ENCODE measurements at places on chromosomes 11 and 22. TPM values are rescaled to one million over a fixed set of nuclear protein-coding genes. Genes with fewer than 3 reads are reported as not detected.

DNA sequence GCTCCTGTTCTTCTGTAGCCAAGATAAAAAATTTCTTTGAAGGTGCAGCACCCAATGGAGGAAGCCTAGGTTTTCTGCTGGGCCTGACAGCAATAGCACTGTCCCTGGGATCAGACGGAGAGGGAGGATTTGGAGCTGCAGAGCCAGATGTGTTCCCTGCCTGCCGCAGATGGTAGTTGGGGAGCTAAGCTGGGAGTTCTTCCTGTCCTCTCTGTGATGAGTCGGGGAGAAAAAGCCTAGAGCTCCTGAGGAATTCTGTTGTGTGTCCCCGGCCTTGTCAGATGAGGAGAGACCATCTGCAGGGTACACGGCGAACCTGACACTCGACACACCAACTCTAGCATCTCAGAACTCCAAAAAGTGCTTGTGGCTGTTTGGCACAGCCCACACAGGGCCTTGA, 103.8 kb upstream of the CRYBB3 start:
- no peak for DNase-seq

GRCh38 chr11:27196203-27196897, 155.7 kb downstream of the BBOX1 start:
- DNase-seq, result no peak

- DNase-seq, result no peak
These were observed 699 bp downstream of the AIFM3 start for GRCh38 chr22:20967697-20968211.

DNA sequence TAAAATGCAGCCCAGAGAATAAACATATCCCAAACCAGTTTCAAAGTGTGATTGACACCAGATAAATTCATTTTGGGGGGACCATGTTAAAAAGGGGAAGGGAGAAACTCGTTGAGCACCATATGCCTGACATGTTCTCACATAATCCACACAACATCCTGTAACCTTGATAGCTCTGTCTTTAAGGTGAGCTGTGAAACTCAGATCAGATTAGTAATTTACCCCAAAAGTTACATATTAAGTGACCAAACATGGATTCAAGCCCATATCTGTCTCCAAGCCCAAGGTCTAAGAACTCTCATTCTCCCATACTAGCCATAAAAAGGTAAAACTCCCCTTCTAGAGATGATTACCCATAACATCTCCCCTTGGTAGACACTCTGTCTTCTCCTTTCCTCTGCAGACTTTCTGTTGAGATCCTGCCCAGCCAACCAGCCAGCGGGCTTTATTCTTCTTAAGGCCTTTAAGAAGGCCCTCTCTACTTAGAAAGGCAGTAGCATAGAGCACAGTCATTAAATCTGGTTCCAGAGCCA, 150.7 kb downstream of the CCDC34 start:
- no peak for DNase-seq

DNA sequence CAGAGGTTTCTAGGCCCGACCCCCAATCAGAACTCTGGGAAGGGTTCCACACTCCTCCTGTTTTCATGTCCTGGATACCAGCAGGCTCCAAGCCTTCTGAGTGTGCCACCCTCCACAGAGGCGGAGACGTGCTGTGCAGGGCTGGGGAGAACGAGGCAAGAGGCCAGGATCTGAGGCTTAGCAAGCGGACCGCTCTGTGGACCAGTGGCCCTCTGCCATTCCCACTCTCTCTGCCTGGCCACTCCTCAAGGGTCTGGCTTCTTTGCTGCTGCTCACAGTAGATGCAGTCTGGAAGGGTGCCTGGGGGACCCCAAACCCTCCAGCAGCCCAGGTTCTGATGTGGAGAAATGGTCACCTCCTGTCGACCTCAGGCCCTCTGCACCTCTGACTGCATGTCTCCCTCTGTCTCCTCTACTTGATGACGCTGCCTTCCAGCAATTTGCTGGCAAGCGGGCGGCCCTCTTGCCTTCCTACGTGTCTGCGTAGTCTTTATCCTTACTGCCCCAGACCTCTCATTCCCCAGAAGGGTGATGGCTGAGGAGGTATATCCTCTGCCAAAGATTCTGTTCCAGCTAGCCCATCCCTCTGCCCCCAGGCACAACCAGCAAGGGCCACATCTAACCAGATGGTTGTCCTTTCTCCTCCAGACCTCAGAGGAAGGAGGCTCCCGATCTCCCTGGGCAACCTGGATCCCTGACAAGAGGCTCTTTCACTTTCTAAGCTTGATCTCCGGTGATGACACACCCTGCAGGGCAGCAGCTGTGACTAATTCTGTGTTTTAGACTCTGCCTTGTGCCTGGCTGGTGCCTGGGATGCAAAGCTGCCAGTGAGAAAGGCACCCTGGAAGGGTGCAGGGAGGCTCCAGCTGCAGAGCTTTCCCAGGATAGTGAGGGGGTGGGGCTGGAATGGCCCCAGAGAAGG, 87.3 kb downstream of the NAT10 start:
- DNase-seq, result peak; percentile 95

DNA sequence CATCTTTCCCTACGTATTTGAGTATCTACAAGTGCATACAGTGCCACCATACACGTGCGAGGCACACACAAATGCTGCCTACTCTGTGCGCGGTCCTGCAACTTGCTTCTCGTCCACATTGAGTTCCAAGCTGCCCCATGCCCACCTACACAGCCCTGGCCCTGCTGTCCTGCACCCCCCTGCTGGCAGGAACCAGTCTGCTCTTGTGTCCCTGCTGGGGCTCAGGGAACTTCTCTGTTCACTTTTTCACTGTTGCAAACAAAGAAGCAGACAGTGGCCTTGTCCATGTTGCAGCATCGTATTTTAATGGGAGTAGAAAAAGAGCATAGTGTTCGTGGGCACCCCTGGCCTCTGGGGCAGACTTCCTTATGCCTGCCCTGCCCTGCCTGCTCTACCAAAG, 14.0 kb downstream of the CPT1A start:
- DNase-seq, result no peak

- DNase-seq, result no peak
These were observed 4.4 kb downstream of the TMPRSS6 start for GRCh38 chr22:37105154-37105553.

DNA sequence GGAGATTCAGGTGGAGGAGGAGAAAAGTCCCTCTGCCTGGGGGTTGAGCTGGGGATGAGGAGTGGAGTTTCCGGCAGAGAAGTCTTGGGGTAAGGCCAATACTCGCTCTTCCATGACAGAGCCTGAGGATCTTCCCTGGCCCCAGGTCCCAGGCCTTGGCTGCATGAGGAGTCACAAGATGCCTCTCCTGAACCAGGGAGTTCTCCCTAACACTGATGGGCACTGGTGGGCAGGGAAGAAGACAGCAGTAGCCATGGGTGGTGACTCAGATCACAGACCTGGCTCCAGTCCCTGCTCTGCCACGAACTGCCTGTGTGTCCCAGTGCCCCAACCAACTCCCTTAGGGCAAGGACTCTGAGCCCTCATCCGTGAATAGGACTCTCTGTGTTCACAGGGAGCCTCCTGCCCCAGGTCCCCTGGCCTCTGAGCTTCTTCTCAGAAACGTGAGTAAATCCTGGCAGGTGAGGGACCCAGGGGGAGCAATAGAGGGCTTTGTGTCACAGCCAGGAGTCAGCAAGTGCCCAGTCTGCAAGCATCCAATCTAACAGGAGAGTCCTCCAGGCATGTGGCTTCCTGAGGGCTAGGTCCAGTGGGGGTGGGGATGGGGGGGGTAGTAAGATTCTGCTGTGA, 45.5 kb upstream of the FTH1 start:
- peak; percentile 47 for DNase-seq

DNA sequence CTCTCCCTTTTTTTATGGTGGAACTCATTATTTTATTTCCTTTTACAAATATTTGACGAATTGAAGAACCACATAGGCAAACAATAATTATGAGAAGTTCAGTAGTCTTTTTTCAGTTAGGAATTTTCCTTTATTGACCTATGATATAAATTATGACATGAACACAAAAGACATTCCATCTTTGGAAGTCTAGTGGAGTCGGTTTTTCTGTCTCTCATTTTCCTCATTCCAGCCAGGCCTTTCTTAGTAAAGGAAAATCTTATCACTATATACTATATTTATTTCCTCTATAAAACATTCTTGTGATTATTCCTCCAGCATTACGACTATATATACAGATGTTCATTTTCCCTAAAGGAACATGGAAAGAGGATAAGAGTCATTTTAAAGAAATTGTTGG, 1046.1 kb downstream of the DLG2 start:
- no peak for DNase-seq

DNA sequence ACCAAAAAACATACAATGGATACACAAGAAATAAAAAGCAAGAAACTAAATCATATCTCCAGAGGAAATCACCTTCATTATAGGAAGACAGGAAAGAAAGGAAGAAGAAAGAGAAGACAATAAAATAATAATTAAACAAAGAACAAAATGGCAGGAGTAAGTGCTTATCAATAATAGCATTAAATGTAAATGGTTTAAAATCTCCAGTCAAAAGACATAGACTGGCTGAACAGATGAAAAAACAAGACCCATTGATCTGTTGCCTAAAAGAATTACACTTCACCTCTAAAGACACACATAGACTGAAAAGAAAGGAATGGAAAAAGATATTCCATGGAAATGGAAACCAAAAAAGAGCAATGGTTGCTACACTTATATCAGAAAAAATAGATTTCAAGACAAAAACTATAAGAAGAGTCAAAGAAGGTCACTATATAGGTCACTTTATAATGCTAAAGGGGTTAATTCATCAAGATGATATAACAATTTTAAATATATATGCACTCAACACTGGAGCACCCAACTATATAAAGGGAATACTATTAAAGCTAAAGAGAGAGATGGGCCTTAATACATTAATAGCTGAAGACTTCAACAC, 118.4 kb upstream of the SESN3 start:
- no peak for DNase-seq

DNA sequence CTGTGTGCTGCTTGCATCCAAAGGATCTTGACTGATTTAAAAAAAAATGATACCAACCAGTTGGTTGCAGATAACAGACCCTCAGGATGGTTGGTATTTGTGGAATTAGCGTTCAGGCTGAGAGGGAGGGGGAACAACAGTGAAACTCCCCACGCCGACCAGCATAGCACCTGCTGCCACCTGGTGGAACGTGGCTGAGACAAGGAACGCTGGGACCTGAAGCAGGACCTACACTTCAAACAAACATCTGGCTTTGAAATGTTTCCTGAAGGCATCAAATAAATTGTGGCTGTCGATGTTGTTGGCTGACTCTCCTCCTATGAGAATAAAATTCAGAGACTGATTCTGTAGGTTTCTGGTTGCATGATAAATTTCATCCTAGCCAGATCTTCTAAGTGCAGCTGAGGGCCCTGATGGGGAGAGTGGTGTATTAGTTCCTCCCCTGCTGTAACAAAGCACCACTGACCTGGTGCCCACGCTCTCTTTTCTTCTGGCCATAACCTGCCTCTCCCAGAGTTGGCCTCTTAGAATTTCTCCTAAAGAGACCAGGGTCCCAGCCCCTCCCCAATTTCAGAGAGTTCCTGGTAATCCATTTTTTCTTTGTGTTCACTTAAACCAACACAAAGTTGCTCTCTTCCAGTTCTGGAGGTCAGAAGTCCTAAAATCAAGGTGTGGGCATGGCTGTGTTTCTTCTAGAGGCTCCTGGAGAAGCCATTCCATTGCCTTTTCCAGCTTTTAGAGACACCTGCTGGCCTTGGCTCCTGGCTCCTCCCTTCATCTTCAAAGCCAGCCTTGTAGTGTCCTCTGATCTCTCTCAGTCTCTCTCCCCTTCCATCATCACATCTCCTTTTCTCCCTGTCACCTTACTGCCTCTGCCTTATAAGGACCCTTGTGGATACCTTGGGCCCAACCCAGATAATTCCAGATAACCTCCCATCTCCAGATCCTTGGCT, 17.3 kb downstream of the APOL2 start:
- DNase-seq, result peak; percentile 34

DNA sequence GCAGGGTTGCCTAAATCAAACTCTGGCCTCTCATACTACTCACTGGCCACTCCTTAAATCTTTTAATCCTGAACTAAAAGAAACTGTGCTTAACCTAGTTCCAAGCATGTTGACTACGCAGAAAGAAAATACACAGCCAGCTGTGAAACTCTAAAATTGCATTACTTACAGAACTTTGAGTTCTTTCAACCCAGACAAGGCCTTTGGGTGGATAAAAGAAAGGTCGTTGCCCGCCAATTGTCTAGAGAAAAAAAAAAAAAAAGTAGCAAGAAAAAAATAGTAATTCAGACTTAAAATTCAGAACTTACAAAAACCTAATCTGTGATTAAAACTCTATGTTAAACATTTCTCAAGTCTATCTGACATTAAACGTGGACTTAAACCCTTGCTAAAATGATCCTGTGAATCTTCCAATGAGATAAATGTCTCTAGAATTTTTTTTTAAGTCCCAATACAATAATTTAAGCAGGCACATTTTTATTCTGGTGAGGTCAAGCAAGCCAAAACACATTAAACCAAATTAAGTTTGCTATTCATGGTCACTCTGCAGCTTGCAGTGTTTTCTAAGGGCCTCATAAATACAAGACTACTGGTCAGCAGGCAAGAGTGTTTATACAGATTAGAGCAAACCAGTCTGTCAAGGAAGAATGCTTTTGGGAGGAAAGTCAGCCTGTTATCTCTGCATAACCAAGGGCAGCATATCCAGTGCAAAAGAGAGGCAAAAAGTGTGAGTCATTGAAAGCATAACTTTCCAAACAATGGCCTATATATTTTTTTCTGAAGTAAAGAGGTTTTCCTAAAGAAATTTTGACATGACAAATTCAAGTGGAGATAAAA, 29.5 kb upstream of the CCDC34 start:
- peak; percentile 34 for DNase-seq

DNA sequence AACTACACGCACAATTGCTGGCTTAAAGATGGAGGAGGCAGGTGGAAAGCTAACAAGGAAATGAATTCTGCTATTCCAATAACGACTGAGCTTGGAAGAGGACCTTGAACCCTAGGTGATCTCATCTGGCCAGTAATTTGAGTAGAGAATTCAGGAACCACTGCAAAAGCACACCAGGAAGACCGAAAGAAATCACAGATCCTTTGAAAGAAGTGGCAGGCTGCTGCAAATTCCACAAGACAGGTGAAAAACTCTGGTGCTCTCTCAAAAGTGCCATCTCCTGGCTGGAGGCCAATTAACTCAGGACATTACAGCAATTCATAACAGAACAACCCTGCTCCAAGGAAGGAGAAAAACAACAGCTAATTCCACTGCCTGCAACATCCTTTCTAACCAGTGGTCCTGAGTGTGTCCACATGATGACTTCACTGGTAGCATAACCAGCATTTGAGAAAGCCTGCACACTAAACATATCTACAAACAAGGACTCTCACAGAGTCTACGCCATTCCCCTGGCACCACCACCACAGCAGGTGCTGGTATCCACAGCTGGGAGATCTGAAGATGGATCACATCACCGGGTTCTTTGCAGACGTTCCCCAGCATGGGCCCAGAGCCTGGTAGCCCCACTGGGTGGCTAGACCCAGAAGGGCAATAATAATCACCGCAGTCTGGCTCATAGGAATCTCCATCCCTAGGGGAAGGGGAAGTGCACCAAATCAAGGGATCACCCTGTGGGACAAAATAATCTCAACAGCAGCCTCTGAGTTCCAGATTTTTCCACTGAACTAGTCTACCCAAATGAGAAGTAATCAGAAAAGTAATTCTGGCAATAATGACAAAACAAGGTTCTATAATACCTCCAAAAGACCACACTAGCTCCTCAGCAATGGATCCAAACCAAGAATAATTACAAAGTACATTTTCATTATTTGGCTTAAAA, 44.9 kb upstream of the CLTCL1 start:
- DNase-seq, result no peak

GRCh38 chr22:44445731-44446130, 52.3 kb downstream of the RTL6 start:
- no peak for DNase-seq

The CARD10 gene
- total RNA-seq, result 3.9 TPM

The BCO2 gene
- 1.2 TPM for total RNA-seq

The B4GALNT4 gene
- total RNA-seq, result 6.5 TPM

The TM7SF2 gene
- total RNA-seq, result 3.2 TPM

The CBLIF gene
- not detected for total RNA-seq

The XKR3 gene
- not detected for total RNA-seq

The MRTFA gene
- 13.6 TPM for total RNA-seq

The ARHGAP20 gene
- total RNA-seq, result 1.5 TPM

The SLC35F2 gene
- 32.3 TPM for total RNA-seq

Data from H4 (cell line).